CD4-positive, alpha-beta T cell treated with Interleukin-2 at 100 ng/mL for 4 hours (primary cell): ENCODE measurements at places on chromosomes 7 and 10.

DNA sequence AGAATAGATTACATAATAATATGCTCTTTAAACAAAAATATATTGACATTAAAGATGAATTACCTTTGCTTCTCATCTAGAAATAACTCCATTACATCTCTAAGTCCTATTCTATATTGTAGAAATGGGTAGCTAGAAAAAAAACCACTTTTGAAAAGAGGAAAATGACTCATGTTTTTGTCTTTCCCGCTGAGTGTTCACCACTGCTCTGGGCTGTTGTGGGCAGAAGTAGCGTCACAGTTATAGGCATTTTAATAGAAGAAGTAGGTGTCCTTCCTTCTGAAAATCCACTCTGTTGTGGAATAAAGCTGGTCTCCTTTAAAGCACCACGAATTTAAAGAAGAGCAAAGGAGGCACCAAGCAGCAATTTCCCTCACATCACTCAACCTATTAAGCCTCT is 117.6 kb upstream of the NFE2L3 start:
- no peak for DNase-seq

DNA sequence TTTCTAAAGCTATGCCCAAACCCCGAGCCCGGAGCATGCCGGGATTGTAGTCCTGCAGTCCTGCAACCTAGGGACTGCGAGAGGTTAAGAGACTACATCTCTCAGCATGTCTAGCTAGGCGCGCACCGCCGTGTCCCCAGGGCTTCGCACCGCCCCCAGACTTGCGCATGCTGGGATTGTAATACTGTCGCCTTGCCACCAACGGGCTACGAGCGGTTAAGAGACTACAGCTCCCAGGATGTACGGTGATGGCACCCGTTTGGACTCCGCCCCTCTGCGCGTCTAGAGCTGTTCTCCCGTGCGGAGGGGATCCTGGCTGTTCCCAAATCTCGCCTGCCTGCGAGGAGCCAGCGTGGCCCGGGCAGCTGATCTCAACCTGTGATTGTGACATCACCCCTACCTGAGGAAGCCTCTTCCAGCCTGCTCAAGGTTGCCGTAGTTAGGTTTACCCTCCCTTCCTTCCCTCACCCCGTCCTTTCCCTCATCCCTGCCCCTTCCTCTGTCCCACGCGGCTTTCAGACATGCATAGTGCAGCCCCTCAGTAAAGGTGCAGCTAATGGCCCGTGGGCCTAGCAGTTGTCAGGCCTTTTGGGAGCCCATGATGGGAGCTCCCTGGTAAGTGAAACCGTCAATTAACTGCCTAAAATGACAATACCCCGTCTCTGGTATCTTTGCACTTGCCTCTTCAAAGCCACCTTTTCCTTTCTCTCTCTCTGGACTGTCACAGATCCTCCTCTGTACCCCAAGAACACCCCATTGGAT is 6.3 kb upstream of the ZNF736 start:
- DNase-seq: peak; percentile 96

- DNase-seq: no peak
Observed at GRCh38 chr10:30029164-30029871, 30.1 kb downstream of the JCAD start.

GRCh38 chr10:102509387-102509786 is 5.6 kb downstream of the SUFU start:
- no peak for DNase-seq

GRCh38 chr7:102279537-102280400 is 6.9 kb upstream of the SH2B2 start:
- peak; percentile 54 for DNase-seq

GRCh38 chr7:55526770-55527169 is 45.5 kb downstream of the VOPP1 start:
- no peak for DNase-seq

DNA sequence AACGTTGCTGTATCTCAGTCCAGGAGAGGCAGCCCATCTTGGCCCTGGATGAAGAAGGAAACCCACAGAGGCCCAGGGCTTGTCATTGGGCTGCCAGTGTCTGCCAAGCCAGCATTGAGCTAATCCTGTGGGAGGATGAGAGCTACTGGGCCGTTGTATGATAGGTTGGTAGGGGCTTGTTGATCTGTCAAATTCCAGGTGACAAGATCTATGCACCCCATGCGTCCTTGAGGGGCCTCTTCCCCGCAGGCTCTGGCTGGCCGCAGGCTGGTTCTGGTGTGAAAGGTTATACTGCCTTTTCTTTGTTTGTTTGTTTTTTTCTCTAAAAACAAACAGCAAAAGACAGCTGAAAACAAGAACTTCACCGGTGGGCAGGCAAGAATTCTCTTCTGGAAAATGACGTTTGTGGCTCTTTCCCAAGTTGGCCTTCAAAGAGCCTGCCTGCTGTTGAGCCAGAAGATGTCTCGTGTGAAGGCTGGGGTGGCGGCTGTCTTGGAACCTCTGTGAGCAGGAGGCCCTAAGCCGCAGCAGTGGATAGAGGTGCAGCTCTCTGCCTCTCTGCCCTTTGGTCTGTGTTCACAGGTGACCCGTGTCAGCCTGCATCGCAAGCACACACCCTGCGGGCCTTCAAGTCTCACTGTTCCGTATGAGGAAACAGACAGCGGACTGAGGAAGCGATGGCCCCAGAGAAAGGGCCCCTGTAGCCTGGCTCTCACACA is 23.3 kb downstream of the CYP17A1 start:
- no peak for DNase-seq

DNA sequence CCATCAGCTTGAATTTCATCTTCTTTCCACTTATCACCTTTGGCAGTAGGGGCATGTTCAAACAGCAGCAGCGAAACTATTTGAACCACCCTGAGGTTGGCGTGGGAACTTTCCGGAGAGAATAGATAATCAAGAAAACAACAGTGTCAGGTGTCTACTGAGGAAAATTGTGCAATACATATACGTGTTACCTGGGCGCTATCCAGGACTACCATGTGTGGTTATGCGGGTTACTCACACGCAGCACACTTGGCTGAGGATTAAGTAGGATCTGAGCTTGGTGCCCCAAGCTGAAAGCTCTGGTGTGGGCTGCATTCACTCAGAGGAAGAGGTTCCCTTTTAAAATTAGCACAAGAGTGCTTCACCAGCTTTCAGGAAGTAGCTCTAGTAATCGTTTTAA is 8.8 kb upstream of the ABI1 start:
- no peak for DNase-seq

DNA sequence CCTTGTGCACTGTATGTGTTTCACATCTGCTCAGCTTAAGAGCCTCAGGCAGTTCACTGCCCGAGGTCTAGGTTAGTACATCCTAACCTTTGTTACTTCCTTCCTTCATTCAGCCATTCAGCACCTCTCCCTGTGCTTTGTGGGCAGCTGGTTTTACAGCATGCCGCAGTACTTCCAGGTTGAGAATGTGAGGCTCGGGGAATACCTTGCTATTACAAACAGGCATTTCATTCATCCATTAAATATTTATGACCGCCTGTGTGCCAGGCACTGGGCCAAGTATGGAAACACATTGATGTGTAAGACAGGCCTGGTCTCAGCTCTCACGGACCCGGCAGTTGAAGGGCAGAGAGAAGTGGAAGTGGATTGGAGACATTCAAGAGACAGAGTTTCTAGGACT is 82.4 kb downstream of the SHH start:
- no peak for DNase-seq

DNA sequence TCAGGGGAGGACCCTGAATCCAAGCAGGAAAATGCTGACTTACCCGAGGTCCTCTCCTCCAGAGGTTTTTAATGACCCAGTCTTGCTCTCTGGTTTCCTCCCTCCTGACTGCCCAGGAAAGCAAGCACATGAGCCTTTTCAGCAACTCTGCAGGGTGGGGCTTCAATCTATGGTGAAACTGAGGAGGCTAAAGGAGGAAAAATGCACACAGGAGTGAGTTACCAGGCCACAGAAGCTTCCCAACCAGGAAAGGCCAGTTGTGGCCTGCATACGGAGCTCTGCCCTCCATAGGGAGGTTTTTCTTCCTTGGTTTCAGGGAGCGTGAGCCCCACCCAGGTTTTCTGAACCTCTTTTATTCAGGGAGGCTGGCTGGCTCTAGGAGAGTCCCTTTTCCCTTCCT is 14.1 kb upstream of the DLG5 start:
- no peak for DNase-seq

DNA sequence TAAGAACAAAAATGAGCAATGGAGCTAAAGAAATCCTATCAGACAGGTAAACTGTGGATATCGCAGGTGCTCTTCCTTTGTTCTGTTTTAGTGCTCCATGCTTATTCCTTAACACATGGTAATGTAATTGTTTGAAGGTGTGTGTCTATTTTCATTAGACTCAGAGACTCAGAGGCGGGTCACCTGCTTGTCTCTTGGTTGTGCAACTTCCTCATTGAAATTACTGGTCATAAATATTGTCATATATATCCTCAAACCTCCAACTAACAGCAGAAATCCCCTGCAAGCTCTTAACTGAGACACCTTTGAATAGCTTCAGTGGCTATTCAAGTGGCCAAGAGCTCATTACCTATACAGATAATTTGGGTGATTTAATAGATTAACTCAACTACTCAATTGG is 177.2 kb downstream of the PTN start:
- DNase-seq: no peak

GRCh38 chr7:140675726-140676125 is 3.0 kb downstream of the ADCK2 start:
- DNase-seq: no peak

- DNase-seq: no peak
Observed at GRCh38 chr7:145633513-145633912, 483.1 kb upstream of the CNTNAP2 start.

DNA sequence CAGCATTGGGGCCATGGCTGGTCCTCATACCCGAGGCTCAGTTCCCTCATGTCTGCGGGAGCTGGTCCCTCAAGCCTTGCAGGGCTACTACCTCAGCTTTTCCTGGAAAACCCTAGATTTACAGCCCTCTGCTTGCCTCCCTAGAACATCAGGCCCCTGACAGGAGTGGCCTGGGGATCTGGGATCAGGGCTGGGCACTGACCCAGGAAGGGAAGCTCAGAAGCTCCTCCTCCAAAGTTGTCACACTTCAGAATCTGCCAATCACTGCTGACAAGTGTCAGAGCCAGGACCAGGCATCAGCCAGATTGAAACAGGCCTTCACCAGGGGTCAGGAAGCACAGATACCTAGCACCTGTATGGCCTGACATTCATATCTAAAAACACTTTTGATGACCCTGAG is 115.2 kb downstream of the GRID1 start:
- no peak for DNase-seq

GRCh38 chr10:98485959-98486358 is 39.2 kb upstream of the HPS1 start:
- DNase-seq: no peak

DNA sequence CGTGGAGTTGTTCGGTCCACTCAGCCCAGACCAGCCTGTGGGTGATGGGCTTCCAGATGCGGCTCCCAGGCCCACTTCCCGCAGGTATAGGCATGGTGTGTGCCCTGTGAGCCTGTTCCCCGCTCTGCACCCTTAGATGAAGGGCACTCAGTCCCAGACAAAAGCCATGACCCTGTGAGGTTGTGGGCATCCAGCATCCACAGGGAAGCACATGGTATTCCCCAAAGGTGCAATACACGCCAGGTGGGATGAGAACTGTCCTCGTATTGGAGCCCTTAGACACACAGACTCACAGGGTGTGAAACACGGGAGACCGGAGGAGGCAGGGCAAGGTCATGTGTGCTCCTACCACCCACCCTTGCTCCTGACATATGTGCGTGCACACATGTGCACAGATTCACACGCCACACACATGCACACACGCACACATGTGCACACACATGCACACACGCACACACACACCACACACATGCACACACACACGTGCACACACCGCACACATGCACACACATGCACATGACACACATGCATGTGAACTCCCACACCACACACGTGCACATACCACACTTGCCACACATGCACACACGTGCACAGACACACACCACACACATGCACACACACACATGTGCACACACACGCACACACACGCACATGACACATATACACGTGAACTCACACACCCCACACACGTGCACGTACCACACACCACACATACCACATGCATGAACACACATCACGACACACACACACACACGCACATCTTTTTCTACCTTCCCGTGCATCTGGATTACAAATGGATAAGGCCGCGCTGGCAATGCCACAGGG is 319.4 kb downstream of the WDR37 start:
- DNase-seq: no peak

- DNase-seq: no peak
Observed at GRCh38 chr7:29236071-29236580, 41.6 kb downstream of the CHN2 start.

- no peak for DNase-seq
Observed at GRCh38 chr7:46139079-46139478, 218.0 kb upstream of the IGFBP3 start.

- DNase-seq: no peak
Observed at GRCh38 chr10:120667276-120667675, 183.9 kb upstream of the WDR11 start.

GRCh38 chr7:30142710-30143109 is 7.9 kb downstream of the MTURN start:
- DNase-seq: no peak

DNA sequence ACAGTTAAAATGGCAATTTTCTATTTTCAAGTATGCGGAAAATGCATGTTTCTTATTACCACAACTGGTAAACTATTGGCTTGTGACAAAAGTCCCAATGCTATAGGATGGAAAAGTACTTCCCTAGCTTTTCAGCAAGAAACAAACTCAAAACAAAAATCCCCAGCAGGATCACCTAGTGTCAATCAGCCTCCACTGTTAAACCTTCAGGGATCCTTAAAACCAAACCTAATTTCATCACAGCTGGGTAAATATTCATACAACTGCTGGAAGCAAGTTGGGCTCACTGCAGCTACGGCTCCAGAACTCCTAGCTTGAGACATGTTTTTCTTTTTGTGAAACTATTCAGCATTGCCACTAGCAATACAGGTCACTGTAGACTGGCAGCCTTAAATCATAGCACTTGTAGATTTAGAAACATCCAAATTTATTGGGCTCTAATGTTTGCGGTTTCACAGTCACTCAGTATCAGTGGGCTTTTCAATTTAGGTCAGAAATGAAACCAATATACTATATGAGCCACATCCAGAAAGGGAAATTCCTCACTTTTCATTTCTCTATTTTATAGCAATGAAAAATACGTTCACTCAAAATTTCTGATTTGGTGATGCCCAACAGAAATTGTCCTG is 145.2 kb upstream of the ANK3 start:
- DNase-seq: no peak

DNA sequence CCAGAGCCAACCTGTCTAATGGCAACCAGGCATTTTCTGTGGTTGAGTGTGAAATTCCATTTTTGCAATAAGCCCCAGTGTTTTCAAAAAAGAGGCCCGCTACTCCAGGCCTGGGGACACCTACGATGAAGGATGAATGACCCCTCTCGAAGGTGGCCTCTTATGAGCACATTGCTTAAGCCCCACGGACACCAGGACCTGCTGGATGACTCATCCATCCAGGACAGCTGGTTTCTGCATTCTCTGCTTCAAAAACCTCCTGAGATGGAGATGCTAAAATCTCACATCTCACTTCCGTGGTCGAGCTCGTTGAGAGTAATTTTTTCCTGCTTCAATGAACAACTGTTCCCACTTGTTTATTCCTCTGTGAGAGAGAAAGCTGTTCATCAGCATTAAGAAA is 150.2 kb upstream of the FZD8 start:
- DNase-seq: no peak
